T follicular helper cell (primary cell): ENCODE measurements at places on chromosomes 11 and 22.

GRCh38 chr11:108983636-108984420 lies 319.0 kb downstream of the DDX10 start:
- DNase-seq: no peak

GRCh38 chr22:24421428-24421931 lies 5.9 kb upstream of the ADORA2A start:
- peak; percentile 27 for DNase-seq

GRCh38 chr22:32353840-32354239 lies 3.8 kb upstream of the RFPL3 start:
- DNase-seq: no peak

DNA sequence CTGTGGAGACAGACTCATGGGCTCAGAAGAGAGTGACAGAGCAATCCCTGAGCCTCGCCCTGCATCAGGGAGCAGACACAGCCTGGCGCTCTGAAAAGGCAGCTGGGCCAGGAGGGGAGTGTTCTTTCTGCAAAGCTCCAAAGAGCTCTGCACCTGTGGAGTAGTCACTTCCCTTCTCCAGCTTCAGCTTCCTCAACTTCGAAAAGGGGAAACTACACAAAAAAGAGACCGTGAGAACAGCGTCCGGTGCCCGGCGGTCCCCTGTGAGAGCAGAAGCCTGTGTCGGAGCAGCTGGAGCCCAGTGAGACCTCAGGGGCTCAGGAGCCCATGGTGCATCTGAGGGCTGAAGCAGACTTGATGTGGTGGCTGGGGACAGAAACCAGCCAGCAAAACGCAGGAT lies 35.1 kb downstream of the TP53I11 start:
- no peak for DNase-seq

DNA sequence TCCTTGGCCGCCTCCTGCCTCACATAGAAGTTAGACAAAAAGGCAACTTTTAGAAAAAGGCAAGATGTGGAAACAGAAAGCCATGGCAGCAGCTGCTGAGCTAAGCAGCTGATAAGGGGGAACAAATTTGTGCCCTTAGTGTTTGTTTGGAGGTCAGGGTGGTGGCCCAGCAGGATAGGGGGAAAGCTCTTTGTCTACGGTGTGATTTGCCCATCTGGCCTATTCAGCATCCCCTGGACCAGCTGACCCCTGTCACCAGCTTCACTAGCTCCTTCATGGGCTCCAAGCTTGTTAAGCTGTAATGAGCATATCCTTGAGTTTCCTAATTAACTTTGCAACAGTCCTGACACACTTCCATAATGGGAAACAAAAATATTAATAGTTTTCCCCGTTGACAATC lies 5.9 kb upstream of the ME3 start:
- no peak for DNase-seq

DNA sequence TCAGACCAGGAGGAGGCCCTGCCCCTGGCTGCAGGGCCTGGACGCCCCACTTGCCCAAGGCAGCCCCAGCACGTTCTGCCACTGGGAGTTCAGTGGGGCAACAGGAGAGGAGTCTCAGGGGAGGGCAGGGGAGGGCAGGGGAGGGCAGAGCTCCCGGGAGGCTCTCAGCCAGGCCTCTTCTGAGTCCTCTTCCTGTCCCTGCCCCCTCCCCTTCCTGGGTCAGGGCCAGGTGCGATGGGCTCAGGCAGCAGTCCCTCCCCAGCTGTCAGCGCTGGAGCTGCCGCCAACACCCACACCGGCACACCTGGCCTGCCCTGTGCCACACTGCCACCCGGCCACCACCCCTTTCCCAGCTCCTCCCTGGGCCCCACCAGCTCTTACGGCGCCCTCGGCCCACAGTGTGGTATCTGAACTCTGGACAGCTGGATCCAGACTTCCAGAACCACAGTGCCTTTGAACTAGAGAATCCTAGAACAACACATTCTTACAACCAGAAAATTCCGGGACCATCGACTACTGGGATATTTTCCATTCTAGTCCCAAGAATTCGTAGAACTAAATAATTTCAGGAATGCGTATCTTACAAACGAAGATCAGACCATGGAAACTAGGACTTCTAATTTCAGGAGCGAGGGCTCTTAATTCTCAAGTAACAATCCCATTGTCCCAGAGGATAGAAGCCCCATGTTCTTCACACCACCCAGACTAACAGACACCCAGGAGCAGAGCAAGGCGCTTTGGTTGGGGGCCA lies 21.8 kb downstream of the RPL3 start:
- DNase-seq: no peak

- no peak for DNase-seq
Observed at GRCh38 chr11:21707116-21707739, 485.7 kb upstream of the ANO5 start.

GRCh38 chr11:57772562-57772961 lies 11.0 kb downstream of the CTNND1 start:
- DNase-seq: no peak
